ENCODE measurements at places on chromosomes 3 and 15.
A peak's percentile ranks its signal among the peaks of the same experiment; 100 is the strongest.

GRCh38 chr3:195761567-195762248 lies 40.9 kb downstream of the MUC20 start:
- no peak for DNase-seq

DNA sequence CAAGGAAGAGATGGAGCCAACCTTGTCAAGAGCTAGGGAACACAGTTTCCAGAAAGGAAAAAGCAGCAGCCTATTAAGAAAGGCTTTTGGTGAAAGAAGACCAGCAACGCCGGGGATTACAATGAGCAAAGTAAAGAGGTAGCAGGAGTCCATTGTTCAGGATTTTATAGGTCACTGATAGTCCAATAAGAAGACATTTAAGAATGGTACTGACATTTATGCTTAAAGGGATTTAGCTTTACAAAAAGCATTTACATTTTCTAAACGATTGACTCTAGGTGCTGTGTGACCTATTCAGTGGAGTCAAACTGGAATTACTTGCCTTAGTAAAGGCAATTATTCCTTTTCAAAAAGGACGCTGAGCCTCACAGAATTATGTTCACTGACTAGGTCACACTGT lies 40.8 kb downstream of the CSNK1G1 start:
- DNase-seq, result no peak

- peak; percentile 99 for DNase-seq
These were observed 9.9 kb downstream of the AMOTL2 start for GRCh38 chr3:134364061-134364935.

DNA sequence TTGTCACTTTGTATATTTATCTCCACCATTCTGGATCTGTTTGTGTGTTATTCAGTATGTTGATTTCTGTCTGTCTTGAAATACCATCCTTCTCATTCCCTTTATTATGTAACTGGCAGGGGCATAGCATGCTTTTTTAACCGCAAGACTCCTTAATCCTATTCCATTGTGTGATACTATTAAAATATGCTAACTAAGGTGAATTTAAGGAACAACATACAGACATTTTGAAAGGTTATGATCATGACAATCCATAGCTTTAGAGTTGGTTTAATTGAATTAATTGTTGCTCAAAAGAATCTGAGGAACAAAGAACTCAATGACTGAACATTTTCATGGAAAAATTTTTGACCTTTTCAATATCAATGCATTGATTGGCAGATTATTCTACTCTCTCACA lies 677.3 kb upstream of the ROBO1 start:
- DNase-seq, result no peak

DNA sequence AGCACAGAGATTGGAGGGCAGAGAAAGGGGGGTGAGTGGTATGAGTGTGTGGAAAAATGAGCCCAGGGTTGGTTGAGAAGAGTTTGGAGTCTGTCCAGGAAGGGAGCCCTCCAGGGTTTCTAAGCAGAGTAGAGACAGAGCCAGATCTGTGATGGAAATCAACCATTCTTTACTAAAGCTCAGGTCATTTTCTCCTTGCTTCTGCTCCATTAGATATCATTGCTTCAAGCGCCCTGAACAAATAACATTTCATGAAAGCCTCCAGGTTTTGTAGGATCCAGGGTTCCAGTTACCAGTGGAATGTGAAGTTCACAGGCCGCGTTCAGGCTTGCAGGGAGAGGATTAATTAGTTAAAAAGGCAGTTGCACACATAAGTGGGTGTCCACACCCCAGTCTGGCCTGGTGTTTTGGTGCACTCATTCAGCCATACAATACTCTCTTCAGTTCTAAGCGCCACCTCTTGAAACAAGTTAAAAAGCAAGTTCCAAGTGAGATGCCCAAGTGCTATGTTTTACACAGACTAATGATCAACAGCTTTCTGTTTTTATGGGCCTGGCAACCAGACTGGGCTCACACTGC lies 16.4 kb upstream of the BOC start:
- no peak for DNase-seq

DNA sequence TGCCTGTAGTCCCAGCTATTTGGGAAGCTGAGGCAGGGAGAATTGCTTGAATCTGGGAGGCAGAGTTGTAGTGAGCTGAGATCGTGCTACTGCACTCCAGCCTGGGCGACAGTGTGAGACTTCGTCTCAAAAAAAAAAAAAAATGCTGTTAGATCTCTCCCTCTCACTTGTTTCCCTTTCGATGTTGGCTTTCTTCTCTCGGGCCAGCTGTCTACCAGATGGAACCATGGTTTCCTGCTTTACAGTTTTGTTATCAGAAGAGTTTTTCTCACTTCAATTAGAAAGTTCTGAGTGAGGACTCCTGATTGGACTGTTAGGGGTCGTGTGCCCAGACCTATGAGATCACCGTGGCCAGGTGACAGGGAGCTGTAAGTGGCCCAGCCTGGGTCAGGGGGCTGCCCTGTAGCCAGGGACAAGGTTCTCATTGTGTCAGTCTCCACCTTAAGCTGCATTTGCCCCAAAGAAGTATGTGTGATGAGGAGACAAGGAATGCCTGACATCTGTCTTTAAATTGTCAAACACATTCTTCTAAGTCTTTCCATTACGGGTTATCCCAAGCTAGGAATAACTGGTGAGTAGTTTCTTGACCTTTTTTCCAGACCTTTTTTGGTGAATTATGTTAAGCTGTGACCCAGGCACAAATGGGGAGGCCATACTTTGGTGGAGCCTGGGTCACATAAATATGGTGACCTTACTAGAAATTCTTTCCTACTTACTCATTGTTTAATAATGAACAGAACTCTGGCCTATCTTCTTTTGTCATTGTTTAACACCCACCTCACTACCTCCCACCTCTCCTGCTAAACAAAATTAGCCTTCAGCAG lies 25.2 kb downstream of the SNAPC5 start:
- peak; percentile 56 for DNase-seq

DNA sequence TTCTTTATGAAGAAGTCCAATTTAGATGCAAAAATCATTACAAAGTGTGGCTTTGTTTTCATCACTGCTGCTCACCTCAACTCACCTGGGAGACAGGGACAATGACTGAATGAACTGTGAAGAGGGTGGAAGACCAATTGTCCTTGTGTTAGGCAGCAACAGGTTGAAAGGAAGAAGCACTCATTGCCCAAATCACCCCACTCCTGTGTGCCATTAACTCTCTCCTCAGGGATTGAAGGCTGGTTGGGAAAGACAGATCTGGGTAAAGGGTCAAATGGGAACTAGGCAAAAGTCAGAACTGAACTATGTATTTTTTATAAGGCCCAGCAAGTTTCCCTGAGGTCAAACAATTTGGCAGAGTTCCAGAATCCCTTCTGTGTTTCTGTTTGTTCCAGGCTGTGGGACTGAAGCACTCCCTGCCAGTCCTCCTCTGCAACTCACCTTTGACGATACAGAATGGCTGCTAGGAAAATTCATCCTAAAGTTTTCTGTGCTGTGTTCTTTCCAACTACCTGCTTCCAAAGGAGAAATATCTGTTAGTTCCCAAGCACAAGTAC lies 68.6 kb upstream of the CCDC39 start:
- DNase-seq, result no peak

- peak; percentile 76 for DNase-seq
These were observed 30.1 kb downstream of the SUCNR1 start for GRCh38 chr3:151903501-151903991.

DNA sequence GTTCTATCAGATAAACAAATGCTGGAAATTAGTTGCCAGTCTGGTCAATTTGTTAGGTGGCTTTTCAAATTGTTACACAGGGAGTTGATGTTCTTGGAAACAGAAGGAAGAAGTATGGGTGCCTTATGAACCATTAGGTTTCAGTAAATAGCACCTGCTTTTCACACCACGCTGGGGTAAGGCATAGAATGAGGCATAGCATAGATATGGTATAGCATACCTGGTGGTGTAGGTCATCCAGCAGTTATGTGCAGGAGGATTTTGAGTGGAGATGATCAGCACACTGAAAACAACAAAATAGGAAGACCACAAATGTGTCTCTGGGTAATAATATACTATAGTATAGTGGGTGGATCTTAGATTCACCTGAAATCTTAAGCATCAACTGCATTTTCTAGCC lies 121.4 kb downstream of the GMPS start:
- no peak for DNase-seq

DNA sequence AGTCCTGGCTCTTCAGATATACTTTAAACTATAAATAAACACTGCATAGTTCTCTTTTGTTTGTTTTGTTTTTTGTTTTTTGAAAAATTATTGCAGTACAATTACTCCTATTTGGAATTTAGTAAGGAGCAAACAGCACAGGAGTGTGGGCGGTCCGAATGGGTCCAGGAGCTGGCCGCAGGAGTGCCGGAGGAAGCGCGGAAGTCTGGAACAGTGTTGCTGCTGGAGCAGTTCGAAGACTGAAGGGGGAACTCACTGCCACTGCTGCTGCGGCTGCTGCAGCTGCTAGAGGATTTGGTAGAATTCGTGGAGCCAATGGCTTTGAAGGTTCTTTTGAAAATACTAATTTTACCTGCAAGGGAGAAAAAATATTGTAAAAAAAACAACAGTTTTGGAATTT lies 329.9 kb downstream of the ZNF385D start:
- DNase-seq, result no peak

GRCh38 chr3:16311960-16312451 lies 47.0 kb downstream of the OXNAD1 start:
- no peak for DNase-seq

DNA sequence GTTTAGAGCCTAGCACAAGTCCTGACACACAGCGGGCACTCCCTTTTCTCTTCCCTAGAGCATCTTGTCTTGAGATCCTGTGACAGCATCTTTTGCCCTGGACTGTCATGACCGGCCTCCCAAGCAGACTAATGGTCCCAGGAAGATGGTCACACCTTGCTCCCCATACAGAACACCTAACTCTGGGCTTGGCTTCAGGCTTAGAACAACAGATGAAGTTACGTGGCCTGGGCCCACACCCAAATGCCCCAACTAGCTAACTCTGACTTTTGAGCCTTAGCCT lies 781 bp upstream of the IP6K1 start:
- DNase-seq, result no peak

DNA sequence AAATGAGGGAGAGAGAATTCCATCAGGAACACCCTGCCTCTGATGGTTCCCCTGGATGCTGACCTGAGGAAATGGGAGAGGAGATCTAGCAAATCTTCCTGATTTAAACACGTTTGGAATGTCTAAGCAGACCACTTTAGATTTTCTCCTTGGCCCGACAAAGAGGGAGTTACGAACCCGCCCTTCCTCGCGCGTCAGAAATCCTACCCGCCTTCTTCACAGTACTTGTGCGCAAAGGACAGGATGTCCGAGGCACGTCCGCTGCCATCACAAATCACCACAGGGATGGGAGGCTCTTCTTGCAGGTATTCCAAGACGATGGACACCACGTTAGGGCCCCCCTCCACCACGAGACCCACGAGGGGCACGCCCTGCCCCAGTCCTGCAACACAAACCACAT lies 38.6 kb downstream of the TRPM1 start:
- DNase-seq, result peak; percentile 37

DNA sequence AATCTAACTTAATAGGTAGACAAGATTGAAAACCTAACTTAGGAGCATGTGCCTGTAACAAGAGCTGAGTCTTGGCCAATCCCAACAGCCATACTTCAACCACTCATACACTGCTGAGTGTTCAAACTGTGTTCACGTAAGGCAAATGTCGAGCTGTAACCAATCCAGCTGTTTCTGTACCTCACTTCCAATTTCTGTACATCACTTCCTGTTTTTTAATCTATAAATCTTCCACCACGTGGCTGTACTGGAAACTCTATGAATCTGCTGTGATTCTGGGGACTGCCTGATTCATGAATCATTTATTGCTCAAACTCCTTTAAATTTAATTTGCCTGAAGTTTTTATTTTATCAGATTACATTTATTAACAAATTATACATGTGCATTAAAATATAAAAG lies 44.6 kb upstream of the NEDD4 start:
- peak; percentile 65 for DNase-seq

GRCh38 chr3:53516339-53516738 lies 21.9 kb downstream of the CACNA1D start:
- DNase-seq, result no peak

DNA sequence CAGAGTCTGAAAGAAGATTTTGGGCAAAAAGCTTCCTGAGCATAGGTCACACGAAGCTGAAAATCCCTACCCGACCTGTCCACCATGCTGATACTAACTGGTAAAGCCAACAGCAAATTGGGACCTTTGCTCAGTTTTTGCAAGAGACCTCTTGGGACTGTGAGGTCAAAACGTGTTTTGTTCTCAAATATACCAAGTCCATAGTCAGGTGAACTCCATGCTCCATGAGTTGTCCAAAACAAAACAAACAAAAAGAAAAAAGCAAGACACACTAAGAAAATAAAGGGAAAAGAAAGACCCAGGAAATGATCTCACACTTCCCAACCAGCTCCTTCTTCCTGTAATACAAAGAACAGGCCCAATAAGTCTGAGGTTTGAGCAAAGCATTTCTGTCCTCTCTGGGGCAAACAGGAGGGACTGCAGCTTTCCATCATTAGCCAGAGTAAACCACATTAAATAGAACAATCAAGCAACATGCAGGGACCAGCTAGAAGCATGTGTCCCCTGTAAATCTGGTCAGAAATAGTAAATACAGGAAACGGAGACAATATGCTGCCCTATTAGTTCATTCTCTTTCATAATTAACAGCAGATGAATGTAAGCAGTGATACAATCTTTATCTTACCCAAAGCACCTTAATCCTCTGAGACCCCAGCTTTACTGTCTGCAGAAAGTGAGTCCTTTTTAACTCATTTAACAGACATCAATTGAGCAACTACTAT lies 125.0 kb upstream of the LIPC start:
- DNase-seq, result peak; percentile 21

- no peak for DNase-seq
These were observed 86.3 kb upstream of the ARHGEF26 start for GRCh38 chr3:154034797-154035330.

GRCh38 chr3:40873476-40873875 lies 325.8 kb upstream of the CTNNB1 start:
- DNase-seq, result no peak

DNA sequence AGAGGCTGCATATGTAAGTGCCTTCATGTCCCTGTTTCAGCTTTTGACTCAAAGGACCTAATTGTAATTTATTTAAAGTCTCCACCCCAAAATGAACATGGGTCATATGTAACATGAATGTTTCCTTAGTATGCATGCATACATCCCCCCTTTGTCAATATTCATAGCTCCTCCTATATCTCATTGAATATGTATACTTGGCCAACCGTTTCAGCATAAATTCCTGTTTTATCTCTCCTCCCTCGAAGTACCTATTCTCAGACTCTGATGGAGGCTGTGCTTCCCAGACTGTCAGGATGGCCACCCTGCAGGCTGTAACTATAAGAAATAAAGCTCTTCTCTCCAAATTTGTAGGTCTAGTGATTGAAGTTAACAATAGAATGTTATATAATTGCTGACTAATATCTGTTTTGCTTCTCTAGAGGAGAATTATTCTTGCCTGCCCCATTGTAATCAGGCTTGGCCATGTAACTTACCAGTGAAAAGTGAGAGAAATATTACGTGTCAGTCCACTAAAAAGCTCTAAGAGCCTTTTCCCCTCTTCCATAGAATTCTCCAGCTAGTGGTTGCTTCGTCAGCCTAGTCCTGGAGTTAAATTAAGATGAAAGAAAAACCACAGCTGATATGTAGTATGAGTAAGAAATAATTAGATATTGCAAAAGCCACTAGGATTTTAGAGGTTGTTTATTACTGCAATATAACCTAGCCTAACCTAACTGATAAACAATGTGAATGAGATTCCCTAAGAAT lies 245.1 kb downstream of the ZNF385D start:
- DNase-seq, result no peak

GRCh38 chr3:23146163-23146562 lies 57.0 kb upstream of the UBE2E2 start:
- DNase-seq, result no peak

All from fibroblast of skin of right biceps (primary cell).